ENCODE measurements at places on chromosomes 16 and 17. TPM values are rescaled to one million over a fixed set of nuclear protein-coding genes. Genes with fewer than 3 reads are reported as not detected.

DNA sequence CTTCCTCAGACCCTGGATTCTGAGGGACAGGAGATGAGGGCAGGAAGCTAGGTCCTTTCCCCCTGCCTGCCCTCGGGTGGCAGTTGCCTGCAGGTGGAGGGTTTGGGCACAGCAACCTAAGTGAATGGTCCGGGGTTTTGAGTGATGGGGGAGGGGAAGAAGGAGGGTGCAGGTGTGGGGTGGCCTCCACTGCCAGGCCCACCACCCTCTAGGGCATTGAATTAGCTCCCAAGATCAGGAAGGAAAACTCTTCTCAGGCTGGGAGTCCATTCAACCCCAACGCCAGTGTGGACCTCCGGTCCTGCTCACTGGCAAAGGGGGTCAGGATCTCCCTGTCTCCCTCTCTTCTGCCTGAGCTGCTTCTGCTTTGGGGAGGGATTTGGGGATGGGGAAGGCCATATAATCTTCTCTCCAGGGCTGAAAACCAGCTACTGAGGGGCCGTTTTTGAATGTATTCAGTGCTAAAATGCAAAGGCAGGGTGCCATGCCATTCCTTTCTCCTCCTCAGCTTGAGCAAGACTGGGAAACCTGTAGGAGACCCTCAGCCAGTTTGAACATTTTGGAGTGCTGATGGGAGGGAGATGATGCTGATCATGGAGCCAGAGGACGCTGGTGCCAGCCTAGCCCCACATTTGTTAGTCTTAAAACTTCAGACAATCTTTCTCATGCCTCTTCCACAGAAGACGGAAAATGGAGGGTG is 18.8 kb downstream of the GRB7 start:
- DNase-seq: no peak

The KCNH4 gene
- total RNA-seq: not detected

- DNase-seq: no peak
Observed at GRCh38 chr17:58452738-58453137, 35.4 kb upstream of the RNF43 start.

GRCh38 chr17:35081638-35082037 is 18.1 kb upstream of the RFFL start:
- DNase-seq: no peak

GRCh38 chr17:79651761-79652160 is 40.9 kb upstream of the RBFOX3 start:
- DNase-seq: no peak

GRCh38 chr17:12730421-12730820 is 58.9 kb upstream of the ARHGAP44 start:
- no peak for DNase-seq

The LITAFD gene
- total RNA-seq: not detected

GRCh38 chr17:80694085-80694991 is 149.7 kb downstream of the RPTOR start:
- no peak for DNase-seq

DNA sequence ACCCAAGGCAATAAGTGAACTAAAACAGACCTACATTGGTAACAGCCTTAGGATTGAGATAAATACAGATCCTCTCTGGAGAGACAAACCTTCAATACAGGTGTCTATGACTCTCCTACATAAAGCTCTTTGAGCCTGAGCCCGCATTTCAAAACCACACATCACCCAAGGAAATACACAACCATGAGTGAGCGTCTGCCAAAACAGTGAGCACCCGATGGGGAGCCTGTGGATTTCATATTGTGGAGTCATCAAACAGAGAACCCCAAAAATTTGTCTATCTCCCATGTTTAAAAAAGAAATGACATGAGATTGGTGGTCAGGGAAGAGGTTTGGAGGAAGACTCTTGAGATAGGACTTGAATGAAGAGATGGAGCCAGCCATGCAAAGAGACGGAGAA is 102.2 kb upstream of the LHX1 start:
- DNase-seq: no peak

- DNase-seq: no peak
Observed at GRCh38 chr17:6455321-6455705, 11.1 kb downstream of the PIMREG start.

DNA sequence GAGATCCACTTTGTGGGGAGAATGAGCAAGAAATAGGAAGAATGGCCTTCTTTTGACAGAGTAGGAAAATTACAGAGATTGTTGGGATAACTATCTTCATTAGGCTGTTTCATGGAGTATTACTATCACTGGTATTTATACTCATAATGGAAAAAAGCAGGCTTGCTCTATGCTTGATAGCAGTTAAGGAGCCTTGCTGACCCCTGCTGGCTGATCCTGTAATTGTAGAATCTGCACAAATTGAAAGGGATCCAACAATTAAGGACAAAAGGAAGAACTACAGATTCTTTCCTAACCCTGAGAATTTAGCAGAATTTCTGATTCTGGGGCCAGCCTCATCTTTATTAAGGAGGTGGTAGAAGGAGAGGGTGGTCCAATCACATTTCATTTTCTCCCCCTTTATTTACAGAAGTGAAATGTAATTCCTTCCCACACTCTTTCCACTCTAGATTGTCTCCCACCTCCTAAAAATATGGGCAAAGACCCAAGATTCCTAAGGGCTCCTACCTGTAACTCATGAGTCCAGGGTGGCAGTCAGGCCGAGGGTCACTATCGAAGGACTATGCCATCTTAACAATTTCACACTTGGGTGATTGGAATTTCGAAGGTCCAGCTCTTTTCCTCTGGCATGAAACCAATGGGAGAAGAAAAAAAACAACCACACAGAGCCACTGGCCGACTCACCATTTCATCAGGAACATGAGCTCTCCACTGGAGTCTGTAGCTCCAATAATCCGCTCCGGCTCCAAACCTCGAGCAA is 26.3 kb downstream of the NFE2L1 start:
- peak; percentile 85 for DNase-seq

DNA sequence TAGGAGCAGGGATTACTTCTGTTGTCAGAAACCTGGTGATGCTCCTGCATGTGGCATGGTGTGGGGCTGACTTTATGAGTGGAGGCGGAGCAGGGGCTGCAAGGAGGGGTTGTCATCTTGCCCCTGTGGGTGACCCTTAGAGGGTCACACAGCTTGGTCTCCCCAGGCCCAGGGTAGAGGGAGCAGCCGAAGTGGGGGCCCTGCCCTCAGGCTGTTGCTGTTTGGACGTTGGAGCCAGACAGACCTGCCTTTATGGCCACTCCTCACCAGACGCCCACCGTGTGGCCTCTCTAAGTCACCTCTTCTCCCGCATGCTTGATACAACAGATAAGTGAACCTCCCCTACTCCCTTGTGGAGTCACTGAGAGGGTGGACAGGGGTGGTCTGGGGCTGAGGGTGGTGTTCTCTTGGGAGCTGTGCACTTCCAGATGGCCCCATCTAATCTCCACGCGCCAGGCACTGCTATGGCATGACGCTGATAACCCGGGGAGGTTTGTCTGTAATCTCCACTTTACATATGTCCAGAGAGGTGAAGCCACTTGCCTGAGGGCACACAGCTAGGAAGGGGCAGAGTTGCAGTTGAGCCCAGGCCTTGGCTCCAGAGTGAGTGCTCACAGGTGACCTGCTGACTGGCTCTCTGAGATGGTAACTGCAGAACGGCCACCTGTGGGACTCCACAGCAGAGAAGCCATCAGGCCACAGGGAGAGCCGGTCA is 10.0 kb downstream of the MAP2K3 start:
- no peak for DNase-seq

GRCh38 chr17:11921296-11921695 is 76.0 kb downstream of the ZNF18 start:
- DNase-seq: no peak

The MT1E gene
- 50.6 TPM for total RNA-seq

DNA sequence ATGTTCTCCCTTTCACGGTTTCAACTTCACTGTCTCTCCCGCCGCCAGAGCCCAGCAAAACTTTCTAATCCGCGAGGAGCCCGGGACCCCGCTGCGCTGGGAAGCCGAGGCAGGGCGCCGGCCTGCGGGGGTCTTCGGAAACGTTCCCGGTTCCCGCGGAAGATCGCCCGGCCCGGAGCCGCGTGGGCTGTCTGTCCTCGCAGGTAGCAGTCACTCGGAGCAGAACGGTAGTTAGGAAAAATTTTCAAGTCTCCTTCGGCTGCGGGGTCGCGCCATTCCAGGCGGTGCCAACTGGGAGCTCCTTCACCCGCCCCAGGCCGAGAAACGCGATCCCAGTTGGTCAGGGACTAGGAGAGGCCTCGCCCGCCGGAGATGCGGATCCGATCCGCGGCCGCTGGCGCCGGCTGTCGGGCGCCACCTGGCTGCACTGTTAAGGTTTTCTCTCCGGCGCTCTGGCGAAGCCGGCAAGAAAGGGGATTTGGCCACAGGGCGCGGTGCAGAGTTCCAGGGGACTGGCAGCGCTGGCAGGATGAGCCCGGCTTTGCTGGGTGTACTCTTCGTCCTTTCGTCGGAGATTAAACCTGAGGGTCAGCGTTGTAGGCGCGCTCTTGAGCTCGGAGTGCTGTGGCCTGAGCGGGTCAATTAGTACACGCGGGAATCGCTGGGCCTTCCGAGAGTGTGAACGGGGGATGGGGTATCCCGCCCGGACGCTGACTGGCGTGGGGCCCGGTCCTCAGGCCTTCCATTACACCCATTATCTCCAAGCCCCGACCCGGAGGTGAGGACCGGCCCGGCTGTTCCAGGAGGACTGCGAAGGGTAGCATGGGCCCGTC is 135.4 kb downstream of the KCNJ12 start:
- DNase-seq: peak; percentile 87

DNA sequence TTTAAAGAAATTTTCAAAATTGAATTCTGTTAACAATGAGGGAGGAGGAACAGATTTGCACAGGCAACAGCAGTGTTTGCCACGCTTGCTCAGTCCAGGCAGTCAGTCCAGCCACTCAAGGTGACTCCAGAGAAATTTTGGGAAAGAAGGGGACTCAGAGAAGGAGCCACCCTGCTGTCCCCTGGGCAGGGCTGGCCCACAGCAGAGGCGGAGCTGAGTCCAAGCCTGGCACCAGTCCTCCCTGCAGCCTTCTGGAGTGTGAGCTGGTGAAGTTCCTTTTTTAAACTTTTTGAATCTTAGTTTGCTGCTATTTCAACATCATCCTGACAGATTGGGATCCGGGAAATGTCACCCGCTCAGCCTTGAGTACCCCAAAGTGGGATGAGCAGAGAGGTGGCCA is 14.5 kb upstream of the SLC47A2 start:
- no peak for DNase-seq

The GABARAPL2 gene
- 88.8 TPM for total RNA-seq

GRCh38 chr16:26772503-26772902 is 294.2 kb upstream of the C16orf82 start:
- no peak for DNase-seq

GRCh38 chr16:67825119-67825518 is 17.0 kb upstream of the THAP11 start:
- no peak for DNase-seq

- DNase-seq: no peak
Observed at GRCh38 chr16:736936-737481, 3.8 kb downstream of the CIAO3 start.

The ZNRF1 gene
- 55.1 TPM for total RNA-seq

- no peak for DNase-seq
Observed at GRCh38 chr16:918068-918467, 52.7 kb downstream of the LMF1 start.

The VEZF1 gene
- total RNA-seq: 75.7 TPM

DNA sequence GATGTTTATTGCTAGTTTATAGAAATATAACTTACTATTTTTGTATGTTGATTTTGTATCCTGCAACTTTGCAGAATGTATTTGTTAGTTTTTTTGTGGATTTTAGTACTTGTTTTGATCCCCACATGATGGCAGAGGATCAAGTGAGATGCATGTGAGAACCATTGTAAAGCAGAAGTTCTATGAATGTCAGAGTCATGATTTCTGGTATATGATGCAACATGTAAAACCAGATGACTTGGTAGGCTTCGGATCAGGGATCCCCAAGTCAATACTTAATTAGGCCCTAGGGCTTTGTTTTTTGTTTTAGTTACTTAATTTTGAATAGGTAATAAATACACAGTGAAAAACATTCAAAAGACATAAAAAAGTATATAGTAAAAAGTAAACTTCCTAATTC is 45.8 kb downstream of the ESRP2 start:
- DNase-seq: no peak

The DNAAF8 gene
- total RNA-seq: 0.72 TPM

DNA sequence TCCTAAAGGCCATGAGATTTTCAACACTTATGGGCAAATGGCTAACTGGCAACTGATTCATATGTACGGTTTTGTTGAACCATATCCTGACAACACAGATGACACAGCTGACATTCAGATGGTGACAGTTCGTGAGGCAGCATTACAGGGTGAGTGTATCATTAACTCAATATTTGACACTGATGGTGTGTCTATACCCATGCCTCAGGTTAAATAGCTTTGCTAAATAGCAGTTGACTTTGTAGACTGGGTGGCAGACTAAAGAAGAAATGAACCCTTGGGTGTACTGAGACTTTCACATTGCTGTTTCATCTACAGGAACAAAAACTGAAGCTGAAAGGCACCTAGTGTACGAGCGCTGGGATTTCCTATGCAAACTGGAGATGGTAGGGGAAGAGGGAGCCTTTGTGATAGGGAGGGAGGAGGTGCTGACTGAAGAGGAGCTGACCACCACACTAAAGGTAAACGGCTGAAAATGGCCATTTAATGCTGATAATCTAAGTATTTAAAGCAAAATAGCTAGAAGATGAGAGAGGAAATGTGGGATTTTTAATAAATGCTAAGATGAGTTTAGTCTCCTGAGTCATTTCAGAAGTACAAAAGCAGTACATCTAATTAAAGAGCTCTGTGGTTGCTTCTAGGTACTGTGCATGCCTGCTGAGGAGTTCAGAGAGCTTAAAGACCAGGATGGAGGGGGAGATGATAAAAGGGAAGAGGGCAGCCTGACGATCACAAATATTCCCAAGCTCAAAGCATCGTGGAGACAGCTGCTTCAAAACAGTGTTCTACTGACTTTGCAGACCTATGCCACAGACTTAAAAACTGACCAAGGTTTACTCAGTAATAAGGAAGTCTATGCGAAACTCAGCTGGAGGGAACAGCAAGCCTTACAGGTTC is 3.0 kb downstream of the SETD6 start:
- DNase-seq: no peak

The ZNF688 gene
- total RNA-seq: 8.5 TPM

The TXNL4B gene
- 17.6 TPM for total RNA-seq

DNA sequence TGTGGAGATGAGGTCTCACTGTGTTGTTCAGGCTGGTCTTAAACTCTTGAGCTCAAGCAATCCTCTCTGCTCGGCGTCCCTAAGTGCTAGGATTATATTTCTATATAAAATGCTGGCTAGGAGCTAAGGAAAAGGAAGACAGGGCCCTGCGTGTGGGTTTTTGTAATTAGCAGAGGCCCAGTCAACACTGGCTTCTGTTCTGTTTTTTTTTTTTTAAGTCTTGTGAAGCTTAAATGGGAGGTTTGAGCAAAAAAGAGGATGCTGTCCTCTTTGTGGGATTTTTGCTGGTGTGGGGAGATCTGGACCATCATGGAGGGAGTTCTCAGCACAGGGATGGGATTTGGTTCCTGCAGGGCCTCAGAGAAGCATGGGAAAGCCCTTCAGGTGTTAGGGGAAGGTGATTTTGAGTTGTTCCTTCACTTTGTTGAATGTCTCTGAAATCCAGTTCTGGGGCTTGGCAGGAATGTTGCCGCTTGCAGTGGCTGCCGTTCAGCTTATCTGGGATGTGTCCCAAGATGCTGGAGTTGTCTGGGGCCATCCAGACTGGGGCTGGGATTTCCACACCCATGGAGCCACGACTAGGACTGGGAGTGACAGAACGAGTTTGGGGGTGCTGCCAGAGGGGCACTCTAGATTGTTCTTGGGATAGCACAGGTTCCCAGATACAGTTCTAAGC is 4.2 kb downstream of the PYCARD start:
- DNase-seq: no peak

The FLYWCH1 gene
- total RNA-seq: 47.0 TPM
